ENCODE measurements at places on chromosomes 7 and 10. TPM values are rescaled to one million over a fixed set of nuclear protein-coding genes. Genes with fewer than 3 reads are reported as not detected.

DNA sequence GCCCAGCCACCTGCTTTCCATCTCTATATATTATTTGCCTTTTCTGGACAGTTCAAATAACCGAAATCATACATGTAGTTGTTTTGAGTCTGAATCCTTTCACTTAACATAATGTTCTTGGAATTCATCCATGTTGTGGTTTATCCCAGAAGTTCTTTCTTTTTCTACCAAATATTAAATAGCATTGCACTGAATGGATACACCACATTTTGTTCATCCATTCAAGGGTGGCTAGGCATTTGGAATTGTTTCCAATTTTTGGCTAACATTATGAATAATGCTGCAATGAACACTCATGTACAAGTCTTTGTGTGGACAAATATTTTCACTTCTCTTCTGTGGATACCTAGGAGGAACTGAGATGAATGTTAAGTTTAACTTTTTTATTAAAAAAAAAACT is 18.0 kb downstream of the DNAJC1 start:
- no peaks in the 10 kb centered on the region for H3K27me3 ChIP-seq
- no peak for DNase-seq
- no peak overlapping the region for H3K27ac ChIP-seq
- H3K36me3 ChIP-seq, result no peaks in the 10 kb centered on the region
- H3K4me3 ChIP-seq, result no peak overlapping the region
- H3K4me1 ChIP-seq, result no peaks in the 10 kb centered on the region

- no peaks in the 10 kb centered on the region for H3K27me3 ChIP-seq
- DNase-seq, result no peak
- peaks cover 8% of the 10 kb centered on the region for H3K4me1 ChIP-seq
- no peaks in the 10 kb centered on the region for H3K36me3 ChIP-seq
Measured at GRCh38 chr7:77420986-77421672, 5.0 kb upstream of the GSAP start.

DNA sequence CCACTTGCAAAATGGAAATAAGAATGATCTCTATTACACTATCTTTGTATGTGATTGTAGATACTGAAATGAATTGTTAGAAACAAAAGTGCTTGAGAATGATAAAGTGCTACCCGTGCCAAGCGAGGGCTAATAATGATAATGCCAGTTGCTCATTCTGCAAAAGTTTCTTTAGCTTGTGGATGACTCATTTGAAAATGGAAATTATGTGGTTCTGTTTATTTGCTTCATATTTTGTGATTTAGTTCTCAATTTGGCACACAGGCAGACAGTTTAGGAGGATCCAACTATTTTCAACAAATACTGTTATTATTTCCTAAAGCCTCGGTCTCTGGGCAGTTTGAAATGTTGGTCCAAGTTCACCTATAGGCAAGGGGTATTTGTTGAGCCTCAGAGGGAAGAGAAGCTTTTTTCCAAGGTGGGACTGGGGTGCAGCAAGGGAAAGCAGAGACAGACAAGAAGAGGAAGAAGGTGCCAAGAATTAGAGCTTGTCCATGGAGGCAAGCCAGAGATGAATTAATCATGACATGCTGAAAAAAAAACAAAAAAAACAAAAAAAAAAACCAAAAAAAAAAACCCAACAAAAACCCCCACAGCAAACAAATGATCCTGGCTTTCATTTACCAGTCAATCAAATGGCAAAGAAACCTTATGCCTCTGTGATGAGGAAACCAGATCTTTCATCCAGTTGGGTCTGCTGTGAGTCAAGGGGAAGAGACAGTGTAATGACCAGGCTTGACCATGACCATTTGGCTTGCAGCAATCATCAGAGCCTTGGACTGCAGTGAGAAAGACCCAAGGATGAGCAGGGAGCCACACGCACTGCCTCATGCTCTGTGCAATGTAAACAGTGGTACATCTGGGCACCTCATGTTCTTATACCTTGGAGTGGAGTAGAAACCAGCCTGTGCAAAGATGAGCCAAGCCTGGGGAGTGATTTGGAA is 285.0 kb upstream of the HABP2 start:
- no peak for DNase-seq
- no peaks in the 10 kb centered on the region for H3K36me3 ChIP-seq
- H3K4me1 ChIP-seq, result no peaks in the 10 kb centered on the region

GRCh38 chr7:114922026-114922651 is at the start of gene MDFIC:
MDFIC (plus strand) TSS chr7:114922094; CDS start chr7:114923034, 940 bp downstream.
- no peaks in the 10 kb centered on the region for H3K27me3 ChIP-seq
- DNase-seq, result peak; percentile 84
- H3K36me3 ChIP-seq, result no peaks in the 10 kb centered on the region
- H3K4me1 ChIP-seq, result peaks cover 15% of the 10 kb centered on the region
- H3K27ac ChIP-seq, result peak within 1 kb of the TSS; percentile 86

DNA sequence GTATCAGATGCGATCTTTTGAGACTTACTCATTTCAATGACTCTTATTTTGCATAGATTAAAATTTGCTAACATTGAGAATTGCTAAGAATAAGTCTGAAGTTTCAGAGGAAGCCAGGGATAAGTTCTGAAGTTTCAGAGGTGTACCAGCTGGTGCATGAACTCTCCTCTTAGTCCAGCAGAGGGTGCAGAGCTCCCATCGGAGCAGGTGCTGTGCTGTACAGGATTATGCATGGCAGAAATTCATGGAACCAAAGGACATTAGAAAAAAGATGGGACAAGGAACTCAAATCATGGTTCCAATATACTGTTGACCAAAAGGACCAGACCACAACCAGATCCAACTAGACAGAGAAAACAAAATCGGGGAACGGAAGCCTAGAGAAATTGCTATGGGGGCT is 41.9 kb downstream of the MGAM2 start:
- H3K4me3 ChIP-seq, result no peak overlapping the region
- H3K36me3 ChIP-seq, result no peaks in the 10 kb centered on the region
- no peaks in the 10 kb centered on the region for H3K27me3 ChIP-seq
- H3K4me1 ChIP-seq, result no peaks in the 10 kb centered on the region
- no peak for DNase-seq

DNA sequence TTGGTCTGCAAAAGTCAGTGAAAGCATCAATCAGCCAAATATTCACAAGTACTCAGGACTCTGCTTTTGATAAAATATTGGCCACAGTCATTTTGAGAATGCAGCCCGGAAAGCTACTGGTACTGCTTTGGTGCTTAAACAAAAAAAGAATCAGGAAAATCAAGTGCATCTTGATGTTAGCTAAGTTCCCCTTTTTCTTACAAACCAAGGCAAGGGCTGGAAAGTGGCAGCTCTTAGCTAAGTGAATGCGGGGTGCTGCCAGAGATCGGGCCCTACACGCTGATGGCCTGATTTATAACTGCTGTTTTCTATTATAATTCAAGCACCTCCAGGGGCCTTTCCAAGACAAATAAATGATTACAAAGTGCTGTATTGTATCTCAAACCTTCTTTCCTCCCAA is 136.8 kb upstream of the MGMT start:
- H3K4me1 ChIP-seq, result no peaks in the 10 kb centered on the region
- no peak for DNase-seq
- H3K27me3 ChIP-seq, result no peaks in the 10 kb centered on the region
- no peaks in the 10 kb centered on the region for H3K36me3 ChIP-seq
- H3K27ac ChIP-seq, result no peak overlapping the region

GRCh38 chr7:97971120-97971989 is 18.6 kb downstream of the OCM2 start:
- peaks cover 10% of the 10 kb centered on the region for H3K4me1 ChIP-seq
- peak overlapping the region; percentile 87 for H3K4me3 ChIP-seq
- H3K27me3 ChIP-seq, result no peaks in the 10 kb centered on the region
- H3K36me3 ChIP-seq, result no peaks in the 10 kb centered on the region

GRCh38 chr10:687583-688311 is 1.7 kb downstream of the DIP2C start:
- H3K27me3 ChIP-seq, result no peaks in the 10 kb centered on the region
- DNase-seq, result no peak
- H3K4me3 ChIP-seq, result no peak overlapping the region
- no peaks in the 10 kb centered on the region for H3K36me3 ChIP-seq
- H3K27ac ChIP-seq, result no peak overlapping the region
- no peaks in the 10 kb centered on the region for H3K4me1 ChIP-seq

- no peak for DNase-seq
- H3K27me3 ChIP-seq, result no peaks in the 10 kb centered on the region
- H3K36me3 ChIP-seq, result no peaks in the 10 kb centered on the region
- H3K27ac ChIP-seq, result no peak overlapping the region
Measured at GRCh38 chr7:98303176-98303865, 21.8 kb downstream of the BRI3 start.

- no peaks in the 10 kb centered on the region for H3K36me3 ChIP-seq
- no peaks in the 10 kb centered on the region for H3K27me3 ChIP-seq
- H3K27ac ChIP-seq, result no peak overlapping the region
- no peak for DNase-seq
Measured at GRCh38 chr10:111996103-111996502, 187.5 kb downstream of the GPAM start.

- peaks cover 3% of the 10 kb centered on the region for H3K27me3 ChIP-seq
- no peak for DNase-seq
- H3K4me3 ChIP-seq, result no peak overlapping the region
Measured at GRCh38 chr10:80133206-80133605, 676 bp downstream of the PLAC9 start.

- no peak overlapping the region for H3K27ac ChIP-seq
- peak; percentile 71 for DNase-seq
- no peaks in the 10 kb centered on the region for H3K27me3 ChIP-seq
- peak overlapping the region; percentile 50 for H3K4me3 ChIP-seq
Measured at GRCh38 chr7:1086588-1087464, 1.1 kb upstream of the GPER1 start.

- peaks cover 3% of the 10 kb centered on the region for H3K4me1 ChIP-seq
- no peaks in the 10 kb centered on the region for H3K27me3 ChIP-seq
- H3K36me3 ChIP-seq, result no peaks in the 10 kb centered on the region
- no peak overlapping the region for H3K27ac ChIP-seq
- DNase-seq, result peak; percentile 8
Measured at GRCh38 chr7:129376076-129376777, 58.0 kb upstream of the STRIP2 start.

DNA sequence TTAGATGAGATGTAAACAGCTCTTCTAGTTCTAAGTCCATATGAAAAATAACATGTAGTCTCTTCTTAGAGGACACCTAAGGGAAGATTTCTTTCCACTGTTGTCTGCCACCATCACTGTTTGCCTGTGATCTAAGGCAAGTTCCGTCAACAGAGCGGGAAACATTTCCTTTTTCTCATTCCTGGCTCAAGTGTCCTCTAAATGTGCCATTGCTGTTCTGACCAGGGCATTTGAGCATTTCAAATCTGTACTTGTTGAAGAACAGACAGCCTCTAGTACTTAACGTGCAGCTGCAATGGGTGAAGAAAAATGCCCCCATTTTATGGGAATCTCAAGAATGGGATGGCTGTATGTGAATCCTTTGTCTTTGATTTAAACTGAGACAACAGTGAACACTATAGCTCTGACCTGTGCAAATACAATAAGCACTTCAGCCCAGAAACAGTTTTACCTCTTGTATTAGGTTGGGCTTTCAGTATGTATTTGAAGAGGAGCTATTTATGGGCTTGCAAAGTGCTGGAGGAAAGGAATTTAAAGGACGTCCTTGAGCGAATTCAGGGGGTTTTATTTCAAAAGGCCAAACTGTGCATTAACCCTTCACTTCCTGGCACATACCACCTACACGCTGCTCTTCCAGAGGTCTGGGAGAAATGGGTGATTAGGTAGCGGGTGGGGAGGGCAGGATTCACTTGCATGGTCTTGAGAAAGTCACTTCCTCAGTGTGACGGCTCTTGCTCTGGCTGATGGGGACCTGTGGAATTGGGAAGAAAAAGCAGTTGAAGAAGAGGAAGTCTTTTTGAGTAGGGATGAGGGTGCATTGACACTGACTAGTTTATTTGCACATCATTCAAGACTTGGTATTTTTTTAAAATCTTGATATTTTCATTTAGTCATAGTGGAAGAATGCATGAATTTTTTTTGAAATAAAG is 66.1 kb downstream of the THNSL1 start:
- no peak overlapping the region for H3K4me3 ChIP-seq
- H3K27ac ChIP-seq, result no peak overlapping the region
- peaks cover 4% of the 10 kb centered on the region for H3K4me1 ChIP-seq
- H3K27me3 ChIP-seq, result peaks cover 4% of the 10 kb centered on the region
- no peak for DNase-seq

DNA sequence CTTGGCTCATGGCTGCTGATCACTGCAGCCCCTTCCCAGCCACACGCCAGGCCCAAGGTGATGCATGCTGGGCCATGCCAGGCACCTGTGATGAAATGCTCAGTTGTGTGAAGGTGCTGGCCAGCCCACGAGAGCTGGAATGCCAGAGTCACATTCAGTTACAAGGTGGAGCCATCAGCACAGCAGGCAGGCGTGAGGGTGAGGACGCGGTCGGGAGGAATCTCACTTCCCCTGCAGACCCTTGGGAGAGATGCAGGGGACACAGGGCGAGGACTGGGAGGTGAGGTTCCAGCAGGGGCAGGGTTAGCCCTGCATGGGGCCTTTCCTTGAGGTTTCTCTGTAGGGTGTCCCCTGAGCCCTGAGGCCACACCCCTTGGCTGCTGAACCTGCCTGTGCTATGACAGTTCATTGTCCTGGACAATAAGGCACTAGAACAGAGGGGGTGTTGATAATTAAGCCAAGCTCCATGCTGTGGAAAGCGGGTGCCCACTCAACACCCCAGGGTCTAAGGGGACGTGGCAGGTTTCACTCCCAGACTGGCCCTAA is 82.4 kb downstream of the ADARB2 start:
- no peak overlapping the region for H3K4me3 ChIP-seq
- H3K27ac ChIP-seq, result no peak overlapping the region
- no peaks in the 10 kb centered on the region for H3K36me3 ChIP-seq
- DNase-seq, result no peak
- no peaks in the 10 kb centered on the region for H3K4me1 ChIP-seq
- no peaks in the 10 kb centered on the region for H3K27me3 ChIP-seq

DNA sequence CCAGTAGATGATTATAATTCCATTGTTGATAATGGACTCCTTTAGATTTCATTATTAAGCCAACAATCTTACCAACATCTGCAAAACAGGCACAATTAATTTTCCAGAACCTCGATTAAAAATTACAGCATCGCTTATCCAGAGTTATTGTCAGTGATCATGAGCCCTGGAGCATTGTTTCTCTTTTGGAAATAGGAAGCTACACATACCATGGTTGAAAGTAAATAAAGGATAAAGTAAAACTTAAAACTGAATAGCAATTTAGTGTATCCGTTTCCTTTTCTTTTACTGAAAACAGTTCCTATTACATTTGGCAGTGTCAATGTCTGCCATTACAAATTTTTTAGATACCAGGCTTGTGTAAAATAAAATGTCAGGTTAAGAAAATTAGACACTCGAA is 9.9 kb upstream of the HOXA2 start:
- H3K36me3 ChIP-seq, result no peaks in the 10 kb centered on the region
- no peak for DNase-seq
- no peak overlapping the region for H3K4me3 ChIP-seq
- H3K27ac ChIP-seq, result no peak overlapping the region

The CCDC3 gene
- not detected for total RNA-seq

The TCAF2 gene
- total RNA-seq, result 20.2 TPM

The GGCT gene
- 10.8 TPM for total RNA-seq

The DNTT gene
- total RNA-seq, result not detected

The ADCYAP1R1 gene
- total RNA-seq, result not detected

The PILRB gene
- total RNA-seq, result 120 TPM

The REPIN1 gene
- 103 TPM for total RNA-seq

The TSPAN12 gene
- not detected for total RNA-seq
